ENCODE measurements at places on chromosomes 11 and 22. TPM values are rescaled to one million over a fixed set of nuclear protein-coding genes. Genes with fewer than 3 reads are reported as not detected.

DNA sequence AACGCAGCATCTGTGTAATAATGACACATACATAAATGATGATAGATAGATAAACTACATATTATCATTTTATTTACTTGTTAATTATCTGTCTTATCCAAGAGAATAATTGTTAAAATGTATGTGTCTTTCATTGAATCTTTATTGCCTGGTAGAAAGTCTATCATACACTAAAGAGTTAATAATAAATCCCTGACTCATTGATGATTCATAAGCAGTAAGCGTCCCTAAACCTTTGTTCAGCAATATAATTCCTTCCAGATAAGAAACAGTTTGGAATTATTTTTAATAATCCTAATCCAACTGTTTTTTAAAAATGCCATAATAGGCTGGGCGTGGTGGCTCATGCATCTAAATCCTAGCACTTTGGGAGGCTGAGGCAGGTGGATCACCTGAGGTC, 655.6 kb upstream of the CNTN5 start:
- peaks cover 5% of the 10 kb centered on the region for H3K4me1 ChIP-seq
- H3K27ac ChIP-seq = no peak overlapping the region
- no peak for DNase-seq
- no peaks in the 10 kb centered on the region for H3K27me3 ChIP-seq
- H3K4me3 ChIP-seq = no peak overlapping the region
- no peaks in the 10 kb centered on the region for H3K36me3 ChIP-seq

C11orf16 gene
- total RNA-seq = not detected

DNA sequence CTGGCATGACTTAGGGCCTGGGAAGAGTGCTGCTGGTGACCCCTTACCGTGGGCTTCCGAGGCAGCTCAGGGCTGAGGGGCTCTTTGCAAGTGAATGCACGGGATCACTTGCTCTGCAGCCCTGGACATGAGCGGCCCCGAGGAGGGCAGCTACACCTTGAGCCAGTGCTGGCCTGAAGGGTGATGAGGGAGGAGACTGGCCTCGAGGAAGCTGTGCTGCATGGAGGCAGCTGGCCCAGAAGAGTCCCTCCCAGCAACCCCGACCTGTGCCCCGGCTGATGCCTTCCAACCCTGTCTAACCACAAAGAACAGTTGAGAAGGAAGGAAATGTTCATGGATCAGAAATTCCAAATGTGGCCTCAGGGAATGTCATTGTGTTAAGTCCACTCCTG, 45.2 kb downstream of the TBX1 start:
- no peak overlapping the region for H3K27ac ChIP-seq
- H3K4me1 ChIP-seq = peaks cover 10% of the 10 kb centered on the region
- H3K4me3 ChIP-seq = no peak overlapping the region
- no peak for DNase-seq
- H3K36me3 ChIP-seq = peaks cover 3% of the 10 kb centered on the region

DNA sequence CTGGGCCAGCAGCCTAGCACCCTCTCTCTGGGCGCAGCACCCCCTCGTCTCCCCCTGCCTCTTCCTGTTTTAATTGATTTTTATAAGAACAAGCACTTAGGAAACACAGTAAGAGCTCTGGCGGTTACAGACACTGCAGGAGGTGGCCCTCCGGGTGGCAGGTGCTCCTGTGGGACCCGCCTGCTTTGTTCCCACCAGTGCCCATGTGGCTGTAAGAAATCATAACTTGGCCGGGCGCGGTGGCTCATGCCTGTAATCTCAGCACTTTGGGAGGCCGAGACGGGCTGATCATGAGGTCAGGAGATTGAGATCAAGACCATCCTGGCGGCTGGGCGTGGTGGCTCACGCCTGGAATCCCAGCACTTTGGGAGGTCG, 18.4 kb downstream of the TSPAN4 start:
- H3K27ac ChIP-seq = no peak overlapping the region
- DNase-seq = no peak
- no peaks in the 10 kb centered on the region for H3K27me3 ChIP-seq

USP2 gene
- total RNA-seq = 13.1 TPM

DNA sequence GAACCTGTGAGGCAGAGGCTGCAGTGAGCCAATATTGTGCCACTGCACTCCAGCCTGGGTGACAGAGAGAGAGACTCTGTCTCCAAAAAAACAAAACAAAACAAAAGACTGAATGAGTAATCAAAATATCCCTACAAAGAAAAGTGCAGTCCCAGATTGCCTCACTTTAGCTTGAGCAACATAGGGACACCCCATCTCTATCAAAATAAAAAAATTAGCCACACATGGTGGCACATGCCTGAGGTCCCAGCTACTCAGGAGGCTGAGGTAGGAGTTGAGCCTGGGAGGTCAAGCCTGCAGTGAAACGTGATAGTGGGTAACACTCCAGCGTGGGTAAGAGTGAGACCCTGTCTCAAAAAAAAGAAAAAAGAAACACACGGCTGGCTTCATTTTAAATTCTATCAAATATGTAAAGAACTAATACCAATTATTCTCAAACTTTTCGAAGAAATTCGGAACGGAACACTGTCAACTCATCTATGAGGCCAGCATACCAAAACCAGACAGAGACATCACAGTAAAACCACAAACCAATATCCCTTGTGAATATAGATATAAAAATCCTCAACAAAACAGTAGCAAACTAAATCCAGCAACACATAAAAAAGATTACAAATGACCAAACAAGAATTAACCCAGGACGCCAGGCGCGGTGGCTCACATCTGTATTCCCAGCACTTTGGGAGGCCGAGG, 12.9 kb downstream of the CHEK2 start:
- no peak for DNase-seq
- peaks cover 31% of the 10 kb centered on the region for H3K36me3 ChIP-seq
- no peak overlapping the region for H3K4me3 ChIP-seq
- peak overlapping the region; percentile 11 for H3K27ac ChIP-seq
- H3K4me1 ChIP-seq = no peaks in the 10 kb centered on the region

PIWIL4 gene
- total RNA-seq = 5.0 TPM

FXYD2 gene
- 5.7 TPM for total RNA-seq

Measured in mesothelial cell of epicardium (in vitro differentiated cells).